Motor neuron (in vitro differentiated cells): ENCODE measurements at places on chromosomes 7 and 10.

DNA sequence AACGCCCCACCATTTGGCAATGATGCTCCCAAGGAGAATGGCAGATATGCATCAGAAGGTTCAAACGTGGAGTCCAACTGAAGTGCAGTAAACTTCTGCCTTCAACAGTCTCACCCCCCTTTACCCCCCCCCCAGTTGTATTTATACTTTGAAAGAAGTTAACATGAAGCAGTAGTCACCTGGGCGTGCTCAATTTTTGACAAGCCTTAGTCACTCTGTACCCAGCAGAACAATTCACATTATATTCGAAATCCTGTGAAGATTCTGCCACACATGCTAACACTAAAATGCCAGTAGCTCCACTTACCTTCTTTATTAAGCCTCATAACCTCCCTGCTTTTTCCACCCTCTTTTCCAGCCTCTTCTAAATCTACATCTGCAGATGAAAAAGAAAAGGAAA lies 894 bp downstream of the ATXN7L1 start:
- no peak for ATAC-seq

DNA sequence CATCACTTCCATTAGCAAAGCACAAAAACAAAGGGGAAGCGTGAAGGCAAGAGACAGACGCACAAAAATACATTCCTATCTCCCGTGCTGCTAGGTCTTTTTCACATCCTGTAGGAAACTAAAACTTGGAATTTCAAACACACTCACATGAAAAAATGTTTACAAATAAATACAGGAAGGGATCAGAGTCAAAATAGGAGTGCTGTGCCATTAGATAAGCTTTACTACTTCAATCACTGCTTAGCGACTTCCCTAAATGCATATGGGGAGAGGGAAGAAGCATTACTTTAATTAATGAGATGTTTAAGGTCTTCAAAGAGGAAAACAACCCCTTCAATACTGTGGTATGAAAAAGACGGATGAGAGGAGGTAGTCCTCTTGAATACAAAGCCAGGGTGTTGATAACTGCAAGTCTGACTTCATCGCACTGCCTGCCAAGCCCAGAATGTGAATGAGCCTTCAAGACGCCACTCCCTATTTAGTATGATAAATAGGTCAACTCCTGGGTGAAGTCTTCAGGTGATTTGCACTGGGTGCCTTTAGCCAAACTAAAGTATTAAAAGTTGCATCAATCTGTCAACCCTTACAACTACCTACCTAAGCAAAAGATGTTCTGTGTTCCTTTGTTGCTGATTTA lies 13.9 kb downstream of the PARD3 start:
- peak; percentile 61 for ATAC-seq

- no peak for ATAC-seq
These were observed 186.1 kb downstream of the BMPER start for GRCh38 chr7:34091321-34091917.

DNA sequence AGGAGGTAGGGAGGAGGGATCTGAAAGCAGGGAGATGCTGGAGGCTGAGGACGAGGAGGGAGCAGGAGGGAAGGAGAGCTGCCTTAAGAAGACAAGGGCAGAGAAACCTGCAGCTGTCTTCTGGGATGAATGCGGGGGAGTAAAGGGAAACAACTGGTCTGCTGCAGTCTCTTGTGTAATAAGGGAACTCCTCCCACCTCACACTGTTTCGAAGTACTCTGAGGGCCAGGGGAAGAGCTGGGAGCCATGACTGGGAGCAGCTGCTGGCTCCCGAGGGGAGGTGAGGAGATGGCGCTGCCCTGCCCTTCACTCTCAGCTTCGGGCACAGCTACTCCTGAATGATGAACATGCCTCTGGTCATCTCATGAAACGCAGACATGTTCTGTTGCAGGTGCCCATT lies 65.1 kb downstream of the CLEC2L start:
- no peak for ATAC-seq

GRCh38 chr10:66637273-66638036 lies 288.4 kb upstream of the LRRTM3 start:
- ATAC-seq = no peak

DNA sequence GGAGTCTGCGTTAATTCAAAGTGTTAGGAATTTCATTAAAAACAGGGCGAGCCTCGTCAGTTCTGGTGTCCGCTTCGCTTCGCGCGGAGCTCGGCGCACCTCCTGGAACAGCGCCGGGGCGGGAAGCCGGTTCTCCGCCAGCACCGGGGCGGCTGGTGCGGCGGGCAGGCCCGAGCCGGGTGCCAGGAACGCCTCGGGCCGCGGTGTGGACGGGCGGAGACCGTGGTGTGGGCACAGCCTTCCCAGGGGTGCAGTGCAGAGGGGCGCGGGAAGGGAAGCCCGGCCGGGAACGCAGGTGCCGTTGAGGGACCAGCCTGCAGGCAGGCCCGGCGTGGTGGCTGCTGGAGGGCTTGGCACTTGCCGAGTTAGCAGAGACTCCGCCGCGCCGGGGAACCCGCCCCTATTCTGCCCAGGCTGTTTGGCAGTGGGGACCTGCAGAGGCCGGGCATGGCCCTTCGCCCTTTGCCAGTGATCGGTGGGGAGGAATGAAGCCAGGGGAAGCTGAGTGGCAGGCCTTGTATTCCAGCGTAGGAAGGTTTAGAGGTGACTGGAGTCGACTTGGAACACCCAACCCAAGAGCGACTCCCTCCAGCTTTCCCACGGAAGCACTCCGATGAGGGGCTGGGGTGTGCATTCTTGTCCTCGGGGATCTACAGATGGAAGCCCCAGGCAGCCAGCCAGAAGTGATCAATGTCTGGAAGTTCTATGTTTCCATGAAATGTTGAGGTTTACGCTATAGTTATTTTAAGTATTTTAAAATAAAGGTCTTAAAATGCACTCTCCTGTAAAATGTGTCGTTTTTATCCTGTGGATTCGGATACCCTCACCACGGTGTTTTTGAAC lies 945 bp upstream of the RHEB start:
- ATAC-seq = no peak

DNA sequence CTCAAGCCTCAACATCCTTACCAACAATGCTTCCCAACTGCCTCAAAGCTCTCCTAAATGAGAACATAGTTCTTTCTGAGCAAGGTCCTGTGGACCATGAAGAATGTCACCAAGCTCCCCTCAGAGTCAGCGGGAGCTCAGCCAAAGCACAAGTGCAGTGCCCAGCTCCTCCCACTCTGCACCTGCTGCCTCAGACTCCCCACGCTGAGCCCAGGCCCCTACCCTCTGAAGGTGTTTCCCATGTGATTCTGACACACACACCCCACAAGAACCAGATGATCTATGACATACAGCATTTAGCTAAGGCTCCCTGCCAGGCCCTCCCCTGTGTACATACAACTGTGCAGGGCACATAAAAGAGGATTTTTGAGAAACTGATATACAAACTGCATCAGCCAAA lies 19.2 kb downstream of the ERCC6 start:
- ATAC-seq = no peak

DNA sequence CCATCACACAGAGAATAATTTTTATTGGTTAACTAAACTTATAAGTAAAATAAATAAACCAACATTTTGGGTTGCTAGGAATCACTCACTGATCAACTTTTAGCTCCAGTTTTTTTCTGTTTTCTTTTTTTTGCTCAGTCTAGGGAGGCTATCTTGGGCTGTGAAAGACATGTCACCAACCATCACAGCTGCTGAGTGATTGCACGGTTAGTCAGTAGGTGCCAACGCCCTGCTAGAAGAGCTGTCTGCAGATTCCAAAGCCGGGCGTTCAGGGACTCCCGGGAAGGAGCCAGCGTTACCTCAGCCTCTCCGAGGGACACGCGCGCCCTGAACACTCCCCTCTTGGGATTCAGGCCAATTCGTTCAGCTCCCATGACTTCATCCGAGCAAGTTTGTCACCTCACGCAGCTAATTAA lies 604 bp upstream of the STAM start:
- peak; percentile 57 for ATAC-seq

DNA sequence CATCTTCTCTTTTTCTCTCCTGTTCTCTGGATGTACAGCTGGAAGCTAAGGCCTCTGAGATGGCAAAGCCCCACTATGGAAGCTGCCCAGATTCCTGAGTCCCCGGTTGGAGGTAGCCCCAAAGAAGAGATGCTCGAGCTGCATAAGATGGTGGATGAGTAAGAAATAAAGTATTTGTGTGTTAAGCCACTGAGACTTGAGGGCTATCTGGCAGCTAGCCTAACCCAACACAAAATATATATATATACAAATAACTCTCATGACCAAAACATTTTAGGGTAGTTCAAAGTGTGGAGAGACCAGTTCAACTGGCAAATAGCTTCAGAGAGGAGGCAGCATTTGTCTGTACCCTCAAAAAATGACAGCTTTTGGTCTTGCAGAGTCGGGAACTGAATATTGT lies 72.4 kb upstream of the PDE1C start:
- no peak for ATAC-seq

GRCh38 chr10:91799612-91799975 lies 1.4 kb downstream of the TNKS2 start:
- ATAC-seq = no peak

GRCh38 chr7:29242265-29242664 lies 47.7 kb downstream of the CHN2 start:
- no peak for ATAC-seq

- peak; percentile 20 for ATAC-seq
These were observed 99.6 kb upstream of the DIP2C start for GRCh38 chr10:788796-789748.

DNA sequence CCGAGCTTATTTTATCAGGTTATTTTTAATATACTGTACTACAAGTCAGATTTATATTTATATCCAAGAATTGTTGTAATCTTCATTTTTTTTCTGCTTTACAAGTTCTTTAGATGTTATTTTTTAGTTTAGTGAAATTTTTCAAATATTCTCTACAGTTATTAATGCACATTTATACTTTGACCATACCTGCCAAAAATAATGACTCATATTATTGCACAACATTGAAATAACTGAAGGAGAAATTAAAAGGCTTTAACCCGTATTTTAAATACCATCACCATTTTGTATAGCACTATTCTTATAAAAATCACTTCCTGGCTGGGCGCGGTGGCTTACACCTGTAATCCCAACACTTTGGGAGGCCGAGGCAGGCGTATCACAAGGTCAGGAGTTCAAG lies 278.5 kb downstream of the BICC1 start:
- no peak for ATAC-seq

DNA sequence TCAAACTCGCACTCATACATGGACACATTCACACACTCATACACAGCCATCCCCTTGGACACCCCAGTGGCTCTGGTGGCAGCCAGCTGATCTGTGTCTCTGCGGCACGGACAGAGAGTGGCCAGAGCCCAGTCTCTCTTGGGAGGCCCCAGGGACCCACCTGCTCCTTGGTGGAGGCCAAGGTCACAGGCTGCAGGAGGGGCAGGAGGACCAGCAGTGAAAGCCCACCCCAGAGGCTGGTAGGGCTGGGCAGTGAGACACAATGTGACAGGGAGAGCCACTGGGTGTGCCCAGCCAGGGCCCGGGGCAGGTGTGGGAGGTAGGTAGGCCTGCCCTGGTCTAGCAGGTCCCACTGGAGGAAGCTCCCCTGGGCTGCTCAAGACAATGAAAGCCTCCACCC lies 18.5 kb downstream of the SHH start:
- no peak for ATAC-seq

DNA sequence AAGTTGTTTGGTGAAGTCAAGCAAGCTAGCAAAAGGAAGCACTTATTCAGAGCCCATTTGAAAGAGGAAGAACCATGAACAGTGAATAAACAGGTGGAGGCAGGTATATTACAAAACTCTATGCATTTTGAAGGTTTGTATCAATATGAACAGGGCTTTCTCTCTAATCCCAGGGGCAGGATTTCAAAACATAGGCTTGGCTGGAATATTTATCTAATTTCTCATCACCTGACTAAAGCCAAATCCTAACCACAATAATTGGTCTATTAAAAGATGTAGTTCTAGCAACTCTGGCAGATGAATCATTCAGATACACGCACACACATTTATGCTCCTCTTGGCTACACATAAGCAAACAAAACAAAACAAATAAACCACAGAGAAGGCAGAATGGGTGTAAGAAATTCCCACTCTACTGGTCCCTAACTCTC lies 554.4 kb downstream of the INHBA start:
- no peak for ATAC-seq

- no peak for ATAC-seq
These were observed 136.9 kb downstream of the SLIT1 start for GRCh38 chr10:97048649-97049427.

- no peak for ATAC-seq
These were observed 387 bp downstream of the EPHA1 start for GRCh38 chr7:143408252-143408685.

GRCh38 chr7:130875901-130876300 lies 141.9 kb upstream of the KLF14 start:
- ATAC-seq = no peak

DNA sequence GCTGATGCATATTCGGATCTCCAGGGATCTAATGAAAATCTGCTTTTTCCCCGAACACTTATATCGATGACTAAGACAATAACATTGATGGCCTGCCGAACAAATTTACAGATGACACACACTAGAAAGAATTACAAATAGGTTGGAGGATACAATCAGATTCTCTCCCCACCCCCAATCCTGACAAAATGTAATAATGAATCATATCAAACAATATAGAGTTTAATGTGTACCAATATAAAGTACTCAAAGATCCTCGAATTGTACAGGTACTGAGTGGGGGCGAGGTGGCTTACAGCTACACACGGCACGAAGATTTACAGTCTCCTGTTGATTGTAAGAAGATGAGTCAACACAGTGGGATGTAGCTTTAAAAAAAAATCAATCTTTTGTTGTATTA lies 182.7 kb upstream of the MKLN1 start:
- ATAC-seq = peak; percentile 69

DNA sequence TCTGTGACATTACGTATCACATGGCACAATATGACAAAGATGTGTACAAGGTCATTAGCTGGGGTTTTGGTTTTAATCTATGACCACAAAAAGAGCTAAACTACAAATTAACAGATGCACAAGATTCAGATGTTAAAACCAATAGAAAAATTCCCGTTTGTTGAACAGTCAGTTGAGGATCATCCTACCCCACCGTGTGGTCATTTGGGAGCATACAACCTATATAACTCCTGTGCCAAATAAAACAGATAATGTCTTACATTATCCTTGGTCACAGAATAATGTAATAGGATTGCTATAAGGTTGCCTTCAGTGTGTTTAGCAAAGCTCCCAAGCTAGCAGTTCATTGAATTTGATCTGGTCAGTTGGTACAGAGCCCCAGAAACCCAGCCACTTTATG lies 28.2 kb downstream of the ASNS start:
- no peak for ATAC-seq

GRCh38 chr10:69224862-69225657 lies 4.9 kb downstream of the HKDC1 start:
- ATAC-seq = no peak

- no peak for ATAC-seq
These were observed 63.4 kb upstream of the NPTX2 start for GRCh38 chr7:98553666-98554065.

- no peak for ATAC-seq
These were observed 24.6 kb upstream of the WNT16 start for GRCh38 chr7:121304102-121304658.

DNA sequence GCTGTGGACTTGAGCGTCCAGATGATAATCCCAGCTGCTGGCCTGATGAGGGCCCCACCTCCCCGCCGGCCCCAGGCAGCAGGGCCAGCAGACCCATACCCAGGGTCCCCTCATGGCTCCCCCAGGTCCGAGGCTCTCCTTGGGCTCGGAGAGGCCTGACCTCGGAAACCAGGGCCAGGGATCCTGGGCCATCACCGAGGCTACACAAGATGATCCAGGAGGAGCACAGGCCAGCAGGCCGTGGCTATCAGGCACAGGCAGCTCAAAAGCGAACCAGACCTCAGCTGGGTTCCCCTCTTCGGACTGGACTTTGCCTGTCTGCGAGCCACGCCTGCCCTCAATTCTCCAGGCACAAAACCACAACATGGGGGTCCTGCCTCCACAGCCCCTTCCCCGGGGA lies 17.4 kb downstream of the PDGFA start:
- no peak for ATAC-seq
